ENCODE measurements at places on chromosomes 12 and 14.

DNA sequence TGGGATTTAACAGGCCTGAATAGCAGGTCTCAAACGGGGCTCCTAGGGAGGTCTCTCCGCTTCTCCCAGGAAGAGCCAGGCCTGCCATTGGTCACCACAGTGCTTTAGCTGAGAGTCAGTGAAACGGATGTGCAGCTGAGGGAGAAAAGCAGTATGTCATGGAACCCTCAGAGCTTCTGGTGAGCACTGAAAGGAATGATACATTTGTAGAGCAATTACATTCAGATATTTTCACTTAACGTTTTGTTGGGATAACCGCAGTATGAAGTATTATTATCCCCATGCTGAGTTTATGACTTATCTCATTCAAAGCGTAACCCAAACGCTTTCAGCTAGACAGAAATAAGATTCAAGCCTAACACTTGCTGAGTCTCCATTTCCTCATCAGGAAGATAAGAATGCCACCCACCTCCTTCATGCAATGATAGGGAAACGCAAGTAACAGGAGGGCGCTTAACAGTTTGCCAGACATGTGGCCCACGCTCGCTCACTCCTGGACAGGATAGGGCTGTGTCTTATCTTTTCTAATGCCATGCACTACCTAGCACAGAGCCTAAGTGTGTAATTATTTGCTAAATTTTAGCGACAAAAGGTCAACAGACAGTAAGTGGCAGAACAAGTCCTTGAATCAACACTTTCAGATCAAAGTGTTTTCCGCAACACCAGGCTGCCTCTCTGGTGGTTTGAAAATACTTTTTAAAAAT, 28.2 kb downstream of the DAD1 start:
- DNase-seq, result no peak

DNA sequence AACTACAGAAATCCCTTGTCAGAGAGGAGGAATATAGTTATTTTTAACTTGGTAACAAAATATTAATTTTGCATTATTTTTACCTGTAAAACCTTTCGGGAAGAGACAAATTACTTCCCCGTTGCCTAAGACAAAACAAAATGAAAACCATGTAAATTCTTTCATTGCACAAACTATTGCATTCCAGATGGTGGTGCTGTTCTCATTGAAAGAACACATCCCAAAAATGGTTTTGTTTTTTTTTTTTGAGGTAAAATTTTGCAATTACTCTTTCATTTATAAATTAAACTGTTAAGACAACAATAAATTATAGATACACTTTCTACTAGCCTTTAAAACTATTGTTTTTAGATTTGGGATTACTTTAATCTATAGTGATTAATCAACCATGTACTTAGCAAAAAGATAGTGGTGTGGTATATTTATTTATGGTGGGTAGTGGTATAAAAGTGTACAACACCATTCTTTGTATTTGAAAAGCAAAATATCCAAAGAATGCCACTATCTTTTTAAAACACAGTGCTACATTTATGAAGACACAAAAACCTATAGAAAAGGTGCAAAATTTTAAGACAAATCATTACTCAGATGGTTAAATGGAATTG, 115.5 kb downstream of the SLC38A1 start:
- DNase-seq, result peak; percentile 56

DNA sequence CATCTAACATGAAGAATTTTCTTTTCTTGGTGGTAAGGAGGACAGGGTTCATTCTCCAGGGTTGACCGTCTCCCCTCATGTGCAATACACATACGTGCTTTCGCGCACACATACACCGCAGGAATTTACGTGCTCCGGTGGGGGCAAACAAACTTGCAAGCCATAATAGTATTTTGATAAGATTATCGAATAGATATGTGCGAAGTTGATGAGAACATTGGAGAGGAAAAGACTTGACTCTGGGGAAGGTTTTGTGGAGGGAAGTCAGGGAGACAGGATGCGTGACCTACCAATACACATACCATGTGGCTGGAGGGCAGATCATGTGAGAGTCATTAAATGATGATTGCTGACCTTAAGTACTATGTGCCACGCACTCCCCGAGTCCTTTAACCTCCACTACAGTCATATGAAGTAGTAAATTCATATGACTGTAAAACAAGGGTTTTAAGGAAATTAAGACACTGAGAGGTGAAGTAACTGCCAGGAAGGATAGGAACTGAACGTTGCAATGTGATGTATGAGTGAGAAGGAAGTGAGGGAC, 921 bp downstream of the RAD51B start:
- peak; percentile 21 for DNase-seq

DNA sequence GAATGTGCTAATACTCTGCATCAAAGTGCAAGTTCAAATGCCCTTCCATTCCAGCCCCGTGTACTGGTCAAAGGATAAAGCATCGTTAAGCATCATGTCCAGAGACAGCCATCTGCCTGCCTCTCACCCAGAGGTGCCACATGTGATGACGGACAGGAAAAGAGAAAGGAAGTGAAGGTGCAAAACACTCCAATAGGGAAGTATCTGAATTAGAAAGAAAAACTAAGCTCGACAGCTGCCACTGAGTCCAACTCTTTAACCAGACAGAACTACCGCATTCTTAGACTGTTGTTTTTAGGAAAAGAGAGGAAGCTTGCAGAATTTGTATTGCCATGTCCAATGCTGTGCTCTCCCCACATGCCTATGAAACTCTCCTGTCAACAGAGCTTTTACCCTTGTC, 465.0 kb upstream of the SOX5 start:
- peak; percentile 46 for DNase-seq

- peak; percentile 85 for DNase-seq
These were observed 6.4 kb upstream of the ZNF385A start for GRCh38 chr12:54390668-54391551.

DNA sequence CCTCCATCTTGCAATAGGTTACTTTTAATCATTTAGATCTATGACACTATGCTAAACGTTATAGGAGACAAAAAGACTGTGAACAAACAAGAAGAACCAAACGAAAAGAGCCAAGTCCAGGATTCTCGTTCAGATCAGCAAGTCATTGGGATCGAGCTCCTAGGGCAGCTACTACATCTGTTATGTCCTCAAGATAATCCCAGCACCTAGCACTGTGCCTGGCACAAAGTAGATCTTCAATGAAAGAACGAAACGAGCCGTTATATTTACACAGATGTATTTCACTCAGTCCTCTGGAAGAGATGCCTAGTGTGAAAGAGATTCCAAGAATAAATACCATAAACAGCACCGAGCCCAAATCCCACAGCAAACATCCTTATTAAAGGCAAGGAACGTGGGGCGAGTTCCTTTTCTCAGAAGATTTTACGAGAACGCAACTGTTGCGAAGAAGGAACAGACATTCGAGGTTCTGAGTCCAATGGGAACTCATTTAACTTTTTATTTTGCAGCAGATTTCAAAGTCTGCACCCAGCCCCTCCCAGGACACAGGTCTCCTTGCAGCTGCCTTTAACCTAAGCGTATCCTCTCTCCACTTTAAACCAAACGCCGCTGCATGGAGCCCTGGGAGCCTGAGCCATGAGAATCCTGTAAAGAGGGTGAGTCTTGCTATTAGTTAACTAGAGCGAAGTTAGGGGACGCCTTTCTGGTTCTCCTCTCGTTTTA, 544 bp upstream of the TDP1 start:
- DNase-seq, result no peak

DNA sequence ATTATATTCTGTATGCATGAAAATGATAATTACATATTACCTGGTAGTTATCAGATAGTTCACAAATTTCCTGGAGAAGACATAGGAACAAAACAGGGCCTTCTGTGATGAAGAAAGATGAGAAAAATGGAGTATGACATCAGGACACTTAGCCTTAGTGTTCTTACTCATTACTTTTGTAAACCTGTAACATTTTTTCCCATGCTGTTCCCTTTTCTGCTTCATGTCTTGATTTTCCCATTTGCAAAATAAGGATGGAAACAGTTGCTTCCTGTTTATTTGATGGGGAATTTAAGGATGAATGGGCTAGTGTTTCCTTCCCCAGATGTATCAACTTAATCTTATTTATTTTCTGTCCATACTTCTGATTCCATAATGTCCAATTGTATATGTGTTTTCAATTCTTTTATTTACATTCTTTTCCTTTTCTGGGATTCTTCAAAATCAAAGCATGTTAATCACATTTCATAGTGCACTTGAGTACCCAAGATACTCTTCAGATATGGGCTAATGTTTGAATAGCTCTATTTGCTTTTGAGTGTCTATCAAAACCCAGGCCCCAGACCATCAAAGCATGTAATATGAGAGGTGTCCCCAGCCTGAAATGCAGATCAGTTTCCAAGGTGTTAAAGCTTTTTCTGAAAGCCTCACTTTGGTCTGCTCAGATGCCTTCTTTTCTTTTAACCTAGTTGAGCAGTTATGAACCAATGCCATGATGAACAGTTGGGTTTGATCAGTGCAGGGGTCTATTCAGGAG, 260.5 kb downstream of the RAD51B start:
- no peak for DNase-seq

- DNase-seq, result peak; percentile 32
These were observed 122.0 kb downstream of the TMEM117 start for GRCh38 chr12:43957732-43958372.

GRCh38 chr14:95286645-95287044, 33.1 kb downstream of the CLMN start:
- no peak for DNase-seq

- peak; percentile 12 for DNase-seq
These were observed 63.8 kb downstream of the FBXO33 start for GRCh38 chr14:39368261-39368959.

DNA sequence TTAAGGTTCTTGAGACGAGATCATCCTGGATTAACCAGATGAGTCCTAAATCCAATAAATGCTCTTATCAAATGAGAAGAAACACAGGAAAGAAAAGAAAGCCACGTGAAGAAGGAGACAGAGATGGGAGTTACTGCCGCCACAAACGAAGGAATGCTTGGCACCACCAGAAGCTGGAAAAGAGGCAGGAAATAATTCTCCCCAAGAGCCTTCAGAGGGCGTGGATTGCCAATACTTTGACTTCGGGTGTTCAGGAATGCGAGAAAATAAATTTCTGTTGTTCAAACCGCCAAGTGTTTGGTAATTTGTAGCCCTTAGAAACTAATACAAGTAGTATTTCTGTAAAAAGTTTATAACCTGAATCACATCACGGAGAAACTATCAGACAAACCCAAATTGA, 31.3 kb downstream of the ABCD2 start:
- no peak for DNase-seq

Measured in B cell (primary cell).